HT1080 (cell line): ENCODE measurements at places on chromosomes 3 and 15. TPM values are rescaled to one million over a fixed set of nuclear protein-coding genes. Genes with fewer than 3 reads are reported as not detected.
A peak's percentile ranks its signal among the peaks of the same experiment; 100 is the strongest.

DNA sequence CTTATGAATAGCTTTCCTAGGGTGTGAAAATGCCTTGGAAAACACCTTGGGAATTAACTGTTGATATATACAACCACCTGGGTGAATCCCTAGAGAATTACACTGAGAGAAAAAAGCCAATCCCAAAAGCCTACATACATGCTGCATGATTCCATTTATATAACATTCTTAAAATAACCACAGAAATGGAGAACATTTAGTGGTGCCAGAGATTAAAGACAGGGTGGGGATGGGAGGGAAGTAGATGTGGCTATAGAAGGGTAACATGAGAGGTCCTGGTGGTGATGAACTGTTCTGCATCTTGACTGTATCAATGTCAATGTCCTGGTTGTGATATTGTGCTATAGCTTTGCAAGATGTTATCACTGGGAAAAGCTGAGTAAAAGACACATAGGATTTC lies 291.0 kb downstream of the CLSTN2 start:
- DNase-seq = no peak

DNA sequence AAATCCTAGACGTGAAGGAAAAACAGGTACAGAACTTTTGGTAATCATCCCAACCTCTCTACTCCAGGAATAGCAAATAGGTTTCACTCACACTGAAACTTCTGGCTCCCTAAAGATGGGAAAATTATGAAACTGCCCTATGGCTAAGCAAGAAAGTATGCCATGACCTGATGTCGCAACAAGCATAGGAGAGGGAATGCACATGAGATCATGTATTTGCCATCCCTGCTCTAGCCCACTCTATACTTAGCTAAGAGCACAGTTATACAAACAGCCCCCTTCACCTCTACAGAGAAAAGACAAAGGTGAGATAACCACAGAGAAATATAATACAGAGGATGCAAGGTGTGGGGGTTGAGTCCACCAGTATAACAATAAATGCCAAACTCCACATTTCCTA lies 102.7 kb downstream of the TBC1D5 start:
- peak; percentile 87 for DNase-seq

GRCh38 chr3:71103430-71103921 lies 480.1 kb downstream of the FOXP1 start:
- DNase-seq = peak; percentile 83

GRCh38 chr3:72907131-72907711 lies 19.4 kb downstream of the GXYLT2 start:
- DNase-seq = no peak

DNA sequence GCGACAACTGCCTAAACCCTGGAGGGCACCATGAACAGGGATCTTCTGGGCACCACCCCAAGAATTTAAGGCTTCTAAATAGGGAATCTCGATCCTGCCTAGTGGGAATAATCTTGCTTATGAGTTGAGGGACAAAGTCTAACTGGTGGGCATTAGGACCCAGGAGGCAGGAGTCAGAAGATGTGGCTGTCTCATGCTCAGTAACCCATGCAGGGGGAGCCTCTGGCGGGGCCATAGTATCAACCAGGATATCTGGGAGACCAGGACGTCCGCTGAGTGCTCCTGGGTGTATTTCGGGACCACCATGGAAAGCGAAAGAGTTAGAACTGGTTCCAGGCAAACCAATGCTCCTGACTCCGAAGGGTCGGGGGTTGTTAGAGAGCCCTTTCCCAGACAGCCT lies 356.1 kb downstream of the OTOL1 start:
- DNase-seq = no peak

GRCh38 chr3:105523501-105523900 lies 156.8 kb downstream of the ALCAM start:
- no peak for DNase-seq

DNA sequence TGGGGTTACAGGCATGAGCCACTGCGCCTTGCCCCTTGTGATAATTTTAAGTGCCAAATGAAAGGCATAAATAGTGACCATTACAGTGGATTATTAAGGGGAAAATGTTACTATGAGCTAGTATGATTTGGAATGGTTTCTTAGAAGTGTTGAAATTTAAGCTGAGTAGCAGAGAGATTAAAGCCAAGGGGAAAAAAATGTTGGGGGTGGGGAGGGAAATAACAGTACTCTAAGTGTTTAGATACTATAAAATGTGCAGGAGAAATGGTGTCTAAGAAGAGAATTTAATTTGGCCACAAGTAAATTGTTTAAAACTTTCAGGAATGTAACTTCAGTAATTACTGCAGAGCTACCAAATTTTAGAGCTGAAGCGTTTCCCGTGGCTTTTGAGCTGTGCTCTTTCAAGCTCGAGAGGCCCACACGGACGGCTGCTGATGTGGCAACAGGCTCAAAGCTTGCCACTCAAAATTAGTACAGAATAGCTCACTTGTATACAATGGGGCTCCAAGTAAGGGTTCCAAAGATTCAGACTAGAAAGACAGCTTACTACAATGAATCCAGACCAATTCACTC lies 23.9 kb upstream of the SLC12A8 start:
- DNase-seq = no peak

GRCh38 chr3:24341668-24342067 lies 153.0 kb downstream of the THRB start:
- DNase-seq = peak; percentile 18

DNA sequence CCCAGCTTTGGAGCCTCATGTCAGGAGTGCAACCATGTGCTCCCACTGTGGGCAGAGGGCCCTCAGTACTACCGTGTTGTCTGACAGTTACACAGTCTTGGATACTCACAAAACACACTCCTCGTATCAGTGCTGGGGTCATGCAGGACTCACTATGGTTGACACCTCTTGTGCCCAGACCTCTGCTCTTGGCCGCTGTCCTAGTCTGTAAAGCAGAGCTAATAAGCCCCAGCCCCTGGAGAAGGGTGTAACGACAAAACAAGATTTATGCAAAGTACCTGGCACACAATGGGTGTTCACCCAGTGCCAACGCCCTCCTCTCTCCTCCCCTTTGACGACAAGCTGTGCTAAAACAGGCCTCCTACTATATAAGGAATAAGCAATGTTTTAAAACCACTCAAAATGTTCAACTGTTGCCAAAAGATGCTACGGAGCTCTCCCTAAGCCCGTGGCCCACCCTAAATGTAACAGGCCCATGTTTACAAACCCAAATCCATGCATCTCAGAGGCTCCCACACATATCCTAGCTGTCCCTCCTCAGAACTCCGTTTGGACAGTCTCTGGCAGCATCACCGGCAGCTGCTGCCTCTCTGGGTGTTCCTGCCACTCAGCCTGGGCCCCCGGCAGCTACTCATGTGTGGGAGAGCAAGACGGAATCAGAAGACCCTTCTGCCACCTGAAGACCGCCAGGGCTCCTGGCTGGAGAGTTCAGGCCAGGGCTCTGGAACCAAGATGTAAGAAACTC lies 65.8 kb downstream of the MRPL46 start:
- no peak for DNase-seq

- DNase-seq = no peak
Observed at GRCh38 chr3:117263745-117264144, 554.2 kb downstream of the TUSC7 start.

- DNase-seq = no peak
Observed at GRCh38 chr15:56537881-56538280, 72.9 kb upstream of the MNS1 start.

GRCh38 chr3:9808345-9809037 lies 1.6 kb upstream of the TTLL3 start:
- peak; percentile 59 for DNase-seq

DNA sequence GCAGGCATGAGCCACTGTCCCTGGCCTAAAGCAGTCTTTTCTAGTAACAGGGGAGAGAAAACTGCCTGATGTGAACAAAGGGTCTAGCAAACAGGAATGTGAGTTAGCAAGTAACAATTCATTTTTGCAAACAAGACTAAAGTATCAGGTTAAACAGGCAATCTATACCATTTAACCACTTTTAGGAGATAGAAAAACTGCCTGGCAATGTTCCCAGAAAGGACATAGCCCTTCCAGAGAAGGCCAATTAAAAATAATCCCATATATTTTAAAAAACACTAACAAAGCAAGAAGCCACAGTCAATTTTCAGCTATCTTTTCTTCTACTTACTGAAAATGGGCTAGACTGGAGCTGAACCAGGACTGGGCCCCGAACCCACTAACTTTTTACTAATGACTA lies 6.3 kb downstream of the RBSN start:
- DNase-seq = no peak

DNA sequence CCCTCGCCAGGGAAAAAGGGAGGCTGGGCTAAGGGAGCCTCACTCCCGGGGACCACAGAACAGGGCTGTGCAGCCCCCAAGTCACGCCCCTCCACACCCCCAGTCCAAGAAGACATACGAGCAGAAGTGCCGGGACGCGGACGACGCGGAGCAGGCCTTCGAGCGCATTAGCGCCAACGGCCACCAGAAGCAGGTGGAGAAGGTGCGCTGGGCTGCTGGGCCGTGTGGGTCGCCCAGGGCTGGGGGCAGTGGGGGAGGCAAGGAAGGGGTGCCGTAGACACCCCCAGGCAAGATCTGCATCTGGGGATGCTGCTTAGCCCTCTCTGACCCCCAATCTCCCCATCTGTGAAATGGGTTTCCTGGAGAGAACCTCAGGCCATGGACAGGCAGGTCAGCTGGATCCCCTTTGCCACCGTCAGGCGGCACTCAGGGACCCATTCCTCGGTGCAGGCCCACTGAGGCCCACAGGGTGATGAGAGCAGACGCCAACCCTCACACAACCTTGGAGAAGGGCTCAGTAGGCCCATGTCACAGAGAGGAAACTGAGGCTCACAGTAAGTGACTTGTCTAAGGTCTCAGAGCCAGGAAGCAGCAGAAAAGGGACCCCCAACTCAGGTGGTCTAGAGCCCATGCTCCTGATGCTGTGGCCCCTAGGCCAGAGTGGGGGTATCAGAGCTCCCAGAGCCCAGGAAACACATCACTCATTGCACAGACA lies 33.7 kb downstream of the PSTPIP1 start:
- no peak for DNase-seq

DNA sequence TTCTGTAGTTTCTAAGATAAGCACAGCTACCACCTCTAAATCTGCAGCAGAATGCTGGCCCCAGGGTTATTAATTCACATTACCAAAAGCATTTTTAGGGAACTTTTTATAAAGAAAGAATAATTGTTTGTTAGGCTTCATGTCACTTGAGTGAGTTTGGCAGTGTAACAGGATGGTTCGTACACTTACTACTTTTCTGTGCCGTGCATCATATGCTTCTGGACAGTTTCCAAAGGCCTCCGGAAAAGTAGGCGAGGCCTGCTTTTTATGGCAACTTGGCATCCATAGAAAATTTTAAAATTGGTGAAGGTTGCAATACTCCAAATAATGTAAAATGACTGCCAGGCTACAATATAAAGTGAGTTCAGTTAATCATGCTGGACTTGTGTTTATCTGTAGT lies 30.0 kb downstream of the NIPA2 start:
- no peak for DNase-seq

- no peak for DNase-seq
Observed at GRCh38 chr3:129310111-129311011, 31.7 kb downstream of the HMCES start.

DNA sequence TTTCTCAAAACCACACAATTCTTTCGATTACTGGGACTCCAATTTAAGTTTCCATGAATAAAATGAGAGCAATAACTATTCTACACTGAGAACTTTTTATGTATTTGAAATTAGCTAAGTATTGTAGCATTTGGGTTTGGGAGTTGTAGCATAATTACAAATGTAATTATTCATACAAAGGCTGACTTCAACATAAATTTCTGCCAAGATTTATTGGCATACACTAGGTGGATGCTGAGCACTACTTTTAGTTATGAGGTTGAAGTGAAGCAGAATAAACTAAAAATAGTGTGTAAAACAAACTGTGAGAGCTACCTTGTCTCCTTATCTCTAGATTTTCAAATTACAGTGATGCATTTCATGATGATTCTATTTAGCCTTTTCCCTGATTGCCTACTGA lies 516.1 kb downstream of the ZNF385D start:
- DNase-seq = no peak

DNA sequence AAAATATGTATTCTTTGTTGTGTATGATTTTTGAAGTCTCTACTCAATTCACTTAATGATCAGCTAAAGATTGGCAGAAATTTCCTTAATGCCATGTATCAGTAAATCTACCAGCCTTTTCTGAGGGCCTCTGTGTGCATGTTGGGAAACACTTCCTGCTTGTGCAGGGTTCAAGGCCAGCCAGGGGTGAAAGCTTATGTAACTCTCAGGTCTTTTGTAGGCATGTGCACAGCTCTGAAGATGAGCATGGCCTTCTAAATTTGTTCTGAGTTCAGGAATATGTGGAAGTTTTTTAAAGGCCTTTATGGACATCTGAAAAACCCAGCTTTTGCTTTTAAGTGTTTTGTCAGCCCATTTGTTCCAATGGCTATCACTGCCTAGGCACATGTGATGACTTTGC lies 82.7 kb downstream of the ROBO1 start:
- no peak for DNase-seq

- DNase-seq = no peak
Observed at GRCh38 chr3:178277605-178278004, 258.6 kb upstream of the KCNMB2 start.

GRCh38 chr3:1692428-1692827 lies 406.2 kb upstream of the CNTN4 start:
- no peak for DNase-seq

DNA sequence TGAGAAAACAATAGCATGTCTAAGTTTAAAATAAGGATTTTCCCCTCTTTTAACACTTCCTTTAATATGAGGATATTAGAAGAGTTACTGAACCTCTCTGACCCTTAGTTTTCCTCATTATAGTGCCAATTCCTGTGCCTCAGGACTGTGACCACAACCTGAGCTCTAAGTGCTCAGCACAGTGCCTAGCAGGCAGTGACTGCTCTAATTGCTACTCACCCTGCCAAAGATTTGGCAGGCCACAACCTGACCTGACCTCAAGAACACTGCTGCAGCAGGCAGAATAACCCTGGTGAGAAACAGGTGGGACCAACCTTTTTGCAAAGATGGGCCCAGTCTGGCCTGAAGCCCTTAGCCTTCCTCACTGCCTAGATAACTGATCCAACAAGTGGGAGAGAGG lies 35.7 kb downstream of the NBEAL2 start:
- no peak for DNase-seq

CP gene
- not detected in 2 replicates for total RNA-seq

VEPH1 gene
- 85.5 and 91.1 TPM in 2 replicates for total RNA-seq

UBA7 gene
- 8.1 and 13.0 TPM in 2 replicates for total RNA-seq

COL6A5 gene
- 0.17 and 0.26 TPM in 2 replicates for total RNA-seq

SLC9C1 gene
- not detected in 2 replicates for total RNA-seq

CIP2A gene
- total RNA-seq = 68.1 and 91.2 TPM in 2 replicates

NTRK3 gene
- total RNA-seq = 0.10 TPM in 1 of 2 replicates, not detected in the other

CTXND1 gene
- 0.07 TPM in 1 of 2 replicates, not detected in the other for total RNA-seq

CCR3 gene
- total RNA-seq = not detected in 2 replicates

FEZF2 gene
- total RNA-seq = not detected in 2 replicates

SCN11A gene
- not detected in 2 replicates for total RNA-seq

SLC28A2 gene
- 0.08 TPM in 1 of 2 replicates, not detected in the other for total RNA-seq

CACNA1D gene
- total RNA-seq = not detected in 2 replicates

FILIP1L gene
- total RNA-seq = not detected in 2 replicates

GOLGA8G gene
- total RNA-seq = not detected in 2 replicates
